ENCODE measurements at places on chromosomes 1 and 21. TPM values are rescaled to one million over a fixed set of nuclear protein-coding genes. Genes with fewer than 3 reads are reported as not detected.

- no peak for DNase-seq
Observed at GRCh38 chr21:34688715-34689114, 19.9 kb downstream of the CLIC6 start.

DNA sequence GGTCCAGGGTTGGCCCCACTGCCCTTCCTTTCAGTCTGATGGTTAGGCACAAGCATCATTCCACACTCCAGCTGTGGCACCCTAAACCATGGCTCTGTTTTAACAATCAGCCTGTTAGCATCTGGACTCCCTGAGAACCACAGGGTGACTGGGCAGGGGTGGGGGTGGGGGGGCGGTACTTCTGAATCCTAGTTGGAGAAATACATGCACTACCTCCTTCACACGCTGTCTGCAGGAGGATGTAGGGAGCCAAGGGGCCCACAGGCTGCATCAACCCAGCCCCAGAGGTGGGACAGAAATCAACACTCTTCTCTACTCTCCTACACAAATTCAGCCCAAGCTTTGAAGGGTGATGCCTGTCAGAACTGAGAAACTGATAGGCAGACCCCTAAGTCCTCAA, 23.8 kb downstream of the DDX20 start:
- no peak for DNase-seq

Gene PRAMEF10
- total RNA-seq = not detected

- DNase-seq = no peak
Observed at GRCh38 chr1:82919837-82920236, 1079.1 kb downstream of the TTLL7 start.

GRCh38 chr21:41817228-41817627, 50.4 kb upstream of the RIPK4 start:
- DNase-seq = peak; percentile 45

Gene CFHR3
- total RNA-seq = 0.48 TPM

Gene SLC26A9
- total RNA-seq = not detected

- DNase-seq = no peak
Observed at GRCh38 chr1:186611156-186611555, 69.1 kb downstream of the PTGS2 start.

- DNase-seq = no peak
Observed at GRCh38 chr1:107975851-107976250, 10.9 kb upstream of the VAV3 start.

DNA sequence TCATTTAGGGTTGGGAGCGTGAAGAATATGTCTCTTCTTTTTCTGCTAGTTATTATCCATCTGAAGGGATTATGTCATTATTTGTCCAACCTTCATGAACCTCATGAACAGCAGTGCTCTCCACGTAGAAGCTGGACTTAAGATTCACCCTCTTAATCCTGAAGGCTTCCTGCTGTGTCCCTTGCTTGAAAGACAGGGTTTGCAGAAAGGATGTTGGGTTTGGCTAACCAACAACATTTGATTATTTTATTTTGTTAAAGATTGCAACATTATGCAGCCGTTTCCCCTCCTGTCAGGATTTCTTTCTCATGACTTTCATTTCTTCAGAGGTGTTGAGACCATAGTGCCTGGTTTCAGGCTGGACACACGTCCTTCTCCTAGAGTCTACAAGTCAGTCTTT, 75.2 kb downstream of the NGF start:
- no peak for DNase-seq

Gene CD52
- 3.3 TPM for total RNA-seq

DNA sequence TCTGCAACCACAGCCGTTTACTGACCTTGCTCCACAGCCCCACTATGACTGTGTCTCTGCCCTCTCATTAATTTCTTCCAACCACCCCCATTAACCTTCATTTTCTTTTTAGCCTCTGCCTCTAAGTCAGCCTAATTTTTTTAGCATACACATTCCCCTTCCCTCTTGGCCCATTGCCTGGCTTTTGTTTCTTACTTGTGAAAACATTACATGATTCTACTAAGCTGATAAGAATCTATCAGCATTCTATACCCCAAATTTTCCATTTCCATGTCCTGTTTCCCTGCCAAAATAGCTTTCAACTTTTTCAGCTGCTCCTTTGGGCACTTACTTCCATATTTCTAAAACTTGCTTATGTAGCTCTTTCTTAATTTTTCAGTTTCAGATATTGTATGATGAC, 79.8 kb downstream of the PCP4 start:
- no peak for DNase-seq

Gene LAD1
- 12.6 TPM for total RNA-seq

- no peak for DNase-seq
Observed at GRCh38 chr1:12183095-12183794, 16.5 kb downstream of the TNFRSF1B start.

Gene AADACL4
- 0.37 TPM for total RNA-seq

GRCh38 chr1:36238433-36238832, 14.2 kb downstream of the THRAP3 start:
- DNase-seq = no peak

Gene OR2M3
- not detected for total RNA-seq

- DNase-seq = no peak
Observed at GRCh38 chr1:212561501-212561931, 47.0 kb upstream of the ATF3 start.

Gene ARHGEF10L
- 26.5 TPM for total RNA-seq

Gene LY9
- total RNA-seq = 0.11 TPM

Gene ADSS2
- 58.8 TPM for total RNA-seq

DNA sequence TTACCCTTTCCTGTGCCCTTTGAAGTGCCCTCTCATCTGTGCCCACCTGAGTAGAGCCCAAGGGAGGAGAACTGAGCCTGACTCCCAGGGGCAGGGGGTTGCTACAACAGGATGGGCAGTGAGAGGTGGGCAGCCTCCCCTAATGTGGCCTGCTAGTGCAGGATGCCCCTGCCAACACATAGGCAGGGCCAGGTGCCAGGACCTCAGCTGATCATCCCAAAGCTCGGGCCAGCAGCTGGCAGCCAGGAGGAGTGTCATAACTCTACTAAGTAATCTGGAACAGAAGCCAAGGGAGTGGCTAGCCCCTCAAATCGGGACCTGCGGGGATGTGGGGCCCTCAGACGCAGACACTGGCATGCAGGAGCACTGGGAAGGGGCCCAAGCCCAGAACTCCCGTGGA, 208.8 kb upstream of the RAB4A start:
- no peak for DNase-seq

DNA sequence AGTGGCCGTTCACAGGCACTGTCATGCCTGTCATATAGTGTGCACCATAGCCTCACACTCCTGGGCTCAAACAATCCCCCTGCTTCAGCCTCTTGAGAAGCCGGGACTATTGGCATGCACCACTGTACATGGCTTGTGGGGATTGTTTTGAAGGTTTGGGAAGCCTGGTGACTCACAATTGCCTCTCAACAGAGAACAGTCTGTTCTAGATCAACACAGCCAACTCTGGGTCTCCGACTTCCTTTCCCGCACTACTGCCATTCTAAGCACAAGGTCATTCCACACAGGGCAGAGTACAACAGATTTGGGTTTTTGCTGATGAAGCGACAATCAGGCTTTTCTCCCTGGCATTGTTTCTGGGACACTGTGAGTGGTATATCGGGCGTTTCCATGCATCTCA, 15.5 kb upstream of the AHCTF1 start:
- DNase-seq = no peak

Gene HHAT
- 10.8 TPM for total RNA-seq

Gene GLRX2
- total RNA-seq = 11.2 TPM

Gene RNASEL
- 17.2 TPM for total RNA-seq

GRCh38 chr21:36471254-36471723, 8.6 kb downstream of the CLDN14 start:
- DNase-seq = no peak

- no peak for DNase-seq
Observed at GRCh38 chr1:205286335-205286950, 35.1 kb downstream of the NUAK2 start.

DNA sequence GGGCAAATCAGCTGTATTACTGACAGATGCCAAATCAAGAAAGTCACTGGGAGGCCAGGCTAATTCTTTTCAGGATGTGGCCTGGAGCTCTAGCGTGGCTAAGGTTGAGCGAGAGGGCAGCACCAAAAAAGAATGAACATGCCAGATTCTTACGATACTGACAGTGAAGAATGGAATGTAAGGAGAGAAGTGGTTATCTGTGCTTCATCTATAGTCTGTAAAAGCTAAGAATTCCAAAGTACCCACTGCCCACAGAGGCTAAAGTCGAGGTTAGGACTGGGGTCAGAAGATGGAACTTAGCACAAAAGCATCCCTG, 32.7 kb downstream of the TFAP2E start:
- no peak for DNase-seq

DNA sequence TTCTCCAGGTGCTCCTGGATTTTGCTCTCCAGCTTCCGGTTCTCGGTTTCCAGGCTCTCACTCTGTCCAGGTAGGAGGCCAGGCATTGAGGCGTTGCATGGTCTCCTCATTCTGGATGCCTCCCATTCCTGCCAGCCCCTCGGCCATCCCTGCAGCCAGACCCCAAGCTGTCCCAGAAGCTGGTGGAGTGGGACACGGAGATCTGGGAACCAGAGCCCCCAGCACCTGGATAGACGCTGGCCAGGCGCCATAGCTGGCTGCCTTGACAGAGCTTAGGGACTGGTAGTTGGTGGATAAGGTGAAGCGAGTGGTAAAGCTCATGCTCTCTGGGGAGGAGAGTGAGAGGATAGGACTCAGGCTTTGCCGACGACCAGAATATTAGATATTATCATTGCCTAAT, 29.6 kb downstream of the RAP1A start:
- no peak for DNase-seq

- no peak for DNase-seq
Observed at GRCh38 chr1:96588416-96588995, 133.1 kb upstream of the PTBP2 start.

Gene ADCY10
- total RNA-seq = 0.37 TPM

Gene ATP5PF
- total RNA-seq = 71.3 TPM

All from urinary bladder (tissue), 4 donors.